ENCODE measurements at places on chromosomes 13 and 19.
A peak's percentile ranks its signal among the peaks of the same experiment; 100 is the strongest.

- no peak for DNase-seq
These were observed 2.8 kb downstream of the ZIC5 start for GRCh38 chr13:99968521-99969452.

- no peak for DNase-seq
These were observed 159.5 kb upstream of the SOX1 start for GRCh38 chr13:111907341-111907880.

- no peak for DNase-seq
These were observed 135.5 kb downstream of the ZAR1L start for GRCh38 chr13:32179708-32180107.

DNA sequence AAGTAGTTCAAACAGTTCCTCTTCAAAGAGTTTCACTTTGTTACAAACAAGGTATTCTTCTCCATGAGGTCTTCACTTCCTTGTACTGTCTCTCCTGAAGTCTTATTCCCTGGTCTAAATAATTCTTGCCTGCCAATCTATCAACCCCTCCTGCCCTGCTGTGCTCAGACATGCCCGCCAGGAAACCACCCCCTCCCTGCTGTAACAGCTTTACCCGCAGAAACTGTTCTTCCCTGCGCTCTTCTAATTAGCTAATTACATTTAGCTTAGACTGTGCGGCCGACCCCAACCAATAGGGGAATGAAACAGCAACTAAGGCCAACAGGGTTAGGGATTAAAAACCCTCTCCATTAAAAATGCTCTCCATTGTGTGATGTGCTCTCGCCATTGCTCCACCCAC, 46.7 kb downstream of the ZNF846 start:
- peak; percentile 55 for DNase-seq

DNA sequence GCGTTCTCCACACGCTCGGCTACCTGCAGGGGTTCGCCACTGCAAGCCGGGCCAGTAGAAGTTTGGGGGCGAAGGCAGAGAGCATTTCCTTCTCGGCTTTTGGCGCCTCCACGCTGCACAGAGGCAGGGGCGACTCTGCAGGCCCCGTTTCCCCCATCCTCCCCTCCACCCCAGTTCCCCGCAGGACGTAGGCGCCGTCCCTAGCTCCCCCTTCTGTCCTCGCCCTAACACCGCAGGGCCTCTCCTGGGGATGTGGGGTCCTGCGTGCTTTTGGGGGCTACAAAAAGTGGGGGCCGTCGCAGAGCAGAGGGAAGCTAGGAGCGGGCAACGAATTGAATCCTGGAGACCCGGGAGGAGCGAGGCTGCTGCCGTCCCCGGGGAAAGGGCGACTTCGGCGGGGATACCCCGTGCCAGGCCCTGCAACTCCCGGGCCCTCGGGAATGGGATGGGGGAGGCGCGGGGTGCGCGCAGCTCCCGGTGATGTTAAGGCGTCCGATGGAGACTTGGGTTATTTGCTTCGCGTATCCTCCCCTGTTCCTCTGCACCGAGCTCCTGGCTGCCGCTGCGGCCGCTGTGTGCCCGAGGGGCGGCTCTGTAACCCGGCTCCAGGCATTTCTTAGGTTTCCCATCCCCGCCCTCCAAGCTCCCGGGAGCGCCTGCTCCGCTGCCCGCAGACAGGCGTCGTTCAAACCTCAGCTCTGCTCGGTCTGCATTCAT, 255.9 kb upstream of the SOX21 start:
- DNase-seq = no peak

DNA sequence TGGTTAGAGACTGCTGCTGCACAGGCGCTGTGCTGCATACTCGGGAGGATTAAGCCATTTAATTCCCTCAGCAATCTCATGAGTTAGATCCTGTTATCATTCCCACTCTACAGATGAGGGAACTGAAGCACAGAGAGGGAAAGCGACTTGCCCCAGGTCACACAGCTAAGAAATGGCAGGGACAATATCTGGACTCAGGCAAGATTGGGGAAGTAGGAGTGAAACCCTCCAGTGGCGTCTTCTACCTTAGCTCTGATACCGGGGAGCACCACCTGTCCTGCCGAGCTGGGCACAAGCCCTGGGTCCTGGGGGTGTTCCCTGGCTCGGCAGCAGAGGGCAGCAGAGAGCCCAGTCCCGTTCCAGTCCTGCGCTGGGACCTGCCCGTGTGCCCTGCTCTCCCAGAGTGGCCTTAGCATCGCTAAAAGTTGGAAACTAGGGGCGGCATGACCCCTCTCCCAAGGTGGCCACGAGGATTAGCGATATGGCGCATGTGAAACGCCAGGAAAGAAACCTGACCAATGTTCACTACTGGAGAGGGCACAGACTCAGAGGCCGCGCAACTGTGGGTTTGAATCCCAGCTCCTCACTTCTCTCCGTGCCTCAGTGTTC, 20.5 kb downstream of the CYTH2 start:
- peak; percentile 55 for DNase-seq

DNA sequence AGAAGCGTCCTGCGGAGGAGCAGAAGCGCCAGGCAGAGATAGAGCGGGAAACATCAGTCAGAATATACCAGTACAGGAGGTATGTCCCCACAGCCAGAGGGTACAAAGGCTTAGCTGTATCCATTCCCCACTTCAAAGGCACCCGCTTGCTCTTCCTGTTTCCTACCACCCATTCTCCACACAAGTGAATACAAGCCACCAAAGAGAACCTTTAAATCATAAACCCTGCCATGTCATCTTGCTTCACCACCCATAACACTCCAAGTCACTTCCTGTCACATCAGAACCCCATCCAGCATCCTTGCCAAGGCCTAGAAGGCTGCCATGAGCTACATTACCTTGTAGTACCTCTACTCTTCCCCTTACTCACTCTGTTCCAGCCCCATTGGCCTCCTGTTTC, 205.8 kb downstream of the LMO7 start:
- no peak for DNase-seq

GRCh38 chr19:18044825-18045304, 36.9 kb downstream of the ARRDC2 start:
- DNase-seq = peak; percentile 34

DNA sequence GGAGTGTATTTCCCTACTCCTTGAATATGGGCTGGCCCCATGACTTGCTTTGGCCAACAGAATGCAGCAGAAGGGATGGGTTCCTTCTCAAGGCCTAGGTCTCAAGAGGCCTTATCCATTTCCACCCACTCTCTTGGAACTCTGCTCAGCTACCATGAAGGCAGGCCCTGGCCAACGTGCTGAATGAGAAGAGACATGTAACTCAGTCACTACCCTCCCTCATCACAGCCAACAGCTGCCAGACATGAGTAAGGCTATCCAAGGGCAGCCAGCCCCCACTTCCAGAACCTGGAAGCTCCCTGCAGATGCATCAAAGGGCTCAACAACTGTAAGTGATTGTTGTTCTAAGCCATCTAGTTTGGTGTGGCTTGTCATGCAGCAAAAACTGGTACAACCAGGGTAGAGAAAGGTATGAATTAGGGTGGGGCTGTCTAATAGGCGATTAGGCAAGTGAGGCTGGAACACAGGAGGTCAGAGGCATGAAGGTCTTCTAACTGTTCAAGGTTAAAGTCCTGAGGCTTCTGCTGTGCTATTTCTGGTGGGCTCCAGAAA, 1.4 kb upstream of the RASL11A start:
- no peak for DNase-seq

- DNase-seq = no peak
These were observed 1.1 kb downstream of the METTL21C start for GRCh38 chr13:102693776-102694175.

DNA sequence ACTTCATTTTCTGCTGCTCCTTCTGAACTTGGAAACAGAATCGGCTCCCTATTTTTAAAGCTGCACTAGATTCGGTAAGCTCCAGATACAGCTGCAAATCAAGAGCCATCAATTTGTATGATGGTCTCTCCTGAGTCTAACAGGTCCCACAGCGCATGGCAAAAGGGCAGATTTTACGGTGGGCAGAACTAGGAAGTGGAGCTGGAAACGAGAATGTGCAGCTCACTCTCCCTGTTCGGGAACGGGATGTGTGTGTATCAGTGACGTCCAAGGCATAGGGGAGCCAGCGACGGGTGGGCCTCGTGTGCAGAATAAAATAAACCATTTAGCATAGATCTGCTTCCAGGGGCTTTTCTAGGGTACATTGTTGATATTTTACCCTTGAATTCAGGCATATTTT, 74.2 kb downstream of the COL4A1 start:
- DNase-seq = no peak

- DNase-seq = no peak
These were observed 63.1 kb downstream of the COG3 start for GRCh38 chr13:45527699-45528462.

- DNase-seq = no peak
These were observed 38.4 kb upstream of the TCF3 start for GRCh38 chr19:1690699-1691307.

DNA sequence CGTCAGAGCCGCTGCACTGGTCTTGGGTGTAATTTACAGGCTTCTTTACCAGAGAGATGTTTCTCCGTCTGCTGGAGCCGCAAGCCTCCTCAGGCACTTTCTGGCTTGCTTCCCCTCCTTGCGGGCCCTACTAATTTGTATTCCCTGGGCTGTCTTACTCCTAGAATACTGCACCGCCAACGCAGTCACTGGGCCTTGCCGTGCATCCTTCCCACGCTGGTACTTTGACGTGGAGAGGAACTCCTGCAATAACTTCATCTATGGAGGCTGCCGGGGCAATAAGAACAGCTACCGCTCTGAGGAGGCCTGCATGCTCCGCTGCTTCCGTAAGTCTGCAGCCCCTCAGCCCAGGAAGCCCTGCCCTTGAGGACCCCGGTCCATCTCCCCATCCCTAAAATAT, 14.1 kb upstream of the C19orf33 start:
- no peak for DNase-seq

DNA sequence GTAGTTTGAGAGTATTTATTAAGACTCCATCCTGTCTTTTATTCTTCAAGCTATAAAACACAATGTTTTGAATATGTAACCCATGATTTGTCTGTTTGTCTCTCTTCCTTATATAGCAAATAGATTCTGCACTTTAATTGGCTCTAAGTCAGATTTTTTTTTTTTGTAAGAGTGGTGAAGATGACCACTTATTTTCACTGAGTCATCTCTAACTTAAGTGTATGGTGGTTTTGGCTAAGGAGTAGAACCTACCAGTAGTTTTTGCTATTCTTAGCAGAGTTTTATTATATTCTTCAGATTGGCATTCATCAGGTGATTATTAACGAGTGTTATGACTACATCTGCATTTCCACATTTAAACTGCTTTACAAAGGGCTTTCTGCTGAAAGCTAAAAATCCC, 194.7 kb downstream of the LMO7 start:
- DNase-seq = no peak

DNA sequence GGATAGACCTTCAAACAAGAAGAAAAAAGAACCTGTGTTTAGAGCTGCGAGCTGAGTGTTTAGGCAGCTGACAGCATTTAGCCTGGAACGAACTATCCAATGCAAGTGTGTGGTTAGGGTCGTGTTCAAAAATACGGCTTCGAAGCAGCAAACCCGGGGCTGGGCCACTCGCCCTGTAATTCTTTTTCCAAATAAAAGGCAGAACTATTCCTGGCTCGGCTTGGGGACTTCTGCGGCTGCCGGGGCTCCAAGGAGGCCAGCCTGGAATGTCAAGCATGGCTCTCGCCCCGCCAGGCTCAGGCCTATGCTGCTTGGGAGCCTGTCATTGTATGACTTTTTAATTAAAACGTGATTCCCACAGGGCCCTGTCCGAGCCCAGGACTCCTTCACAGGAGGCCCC, 51.7 kb upstream of the KLF2 start:
- no peak for DNase-seq

GRCh38 chr13:25175431-25175830, 3.3 kb upstream of the AMER2 start:
- DNase-seq = no peak

DNA sequence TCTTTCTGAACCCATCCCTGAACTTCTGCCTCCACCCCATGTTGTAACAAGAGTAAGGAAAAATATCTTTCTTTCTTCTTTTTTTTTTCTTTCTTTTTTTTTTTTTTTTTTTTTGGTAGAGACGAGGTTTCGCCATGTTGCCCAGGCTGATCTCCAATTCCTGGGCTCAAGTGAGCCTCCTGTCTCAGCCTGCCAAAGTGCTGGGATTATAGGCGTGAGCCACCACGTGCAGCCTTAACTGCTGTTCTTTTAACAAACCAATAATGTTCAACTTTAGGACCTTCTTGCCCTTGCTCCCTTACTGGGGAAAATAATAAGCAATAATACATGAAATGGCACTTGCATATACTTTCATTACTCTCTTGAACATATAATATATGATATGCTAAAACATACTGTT, 19.6 kb downstream of the GPR183 start:
- DNase-seq = no peak

GRCh38 chr13:27619093-27619727, 1.1 kb downstream of the LNX2 start:
- no peak for DNase-seq

DNA sequence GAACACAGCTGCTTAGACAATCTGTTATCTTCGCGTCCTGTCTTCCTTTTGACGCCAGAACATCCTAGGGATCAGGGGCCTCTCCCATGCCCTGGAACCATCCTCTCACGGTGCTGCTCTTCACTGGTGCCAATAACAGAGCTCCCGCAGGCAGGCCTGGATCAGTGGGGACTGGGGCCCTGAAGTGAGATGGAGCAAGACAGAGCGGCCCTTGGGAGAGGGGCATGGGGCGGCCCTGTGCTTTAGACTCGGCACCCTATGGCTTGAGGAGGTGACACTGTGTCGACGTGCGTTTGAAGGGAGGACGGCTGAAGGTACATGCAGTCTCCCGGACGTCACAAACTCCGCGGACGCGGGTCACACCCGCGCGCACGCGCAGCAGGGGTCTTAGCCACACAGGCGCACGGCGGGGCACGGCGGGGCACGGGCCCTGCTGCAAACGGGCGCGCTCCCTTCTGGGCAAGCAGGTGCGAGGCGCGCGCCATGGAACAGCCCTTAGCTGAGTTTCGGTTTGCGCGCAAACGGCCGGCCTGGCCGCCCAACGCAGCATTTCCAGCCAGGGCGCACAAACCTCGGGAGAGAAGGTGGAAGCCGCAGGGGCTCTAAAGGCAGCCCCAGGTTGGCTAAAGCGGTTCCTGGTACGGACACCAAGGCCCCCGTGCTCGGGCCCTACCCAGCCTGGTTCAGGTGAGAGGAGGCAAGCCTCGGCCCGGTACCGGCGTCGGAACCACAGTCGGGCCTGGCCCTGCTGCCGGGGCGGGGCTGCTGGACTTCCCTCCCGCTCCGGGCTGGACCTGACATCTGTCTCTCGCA, 16.5 kb upstream of the RNF17 start:
- DNase-seq = no peak

GRCh38 chr19:50393589-50393988, 9.4 kb downstream of the POLD1 start:
- no peak for DNase-seq

DNA sequence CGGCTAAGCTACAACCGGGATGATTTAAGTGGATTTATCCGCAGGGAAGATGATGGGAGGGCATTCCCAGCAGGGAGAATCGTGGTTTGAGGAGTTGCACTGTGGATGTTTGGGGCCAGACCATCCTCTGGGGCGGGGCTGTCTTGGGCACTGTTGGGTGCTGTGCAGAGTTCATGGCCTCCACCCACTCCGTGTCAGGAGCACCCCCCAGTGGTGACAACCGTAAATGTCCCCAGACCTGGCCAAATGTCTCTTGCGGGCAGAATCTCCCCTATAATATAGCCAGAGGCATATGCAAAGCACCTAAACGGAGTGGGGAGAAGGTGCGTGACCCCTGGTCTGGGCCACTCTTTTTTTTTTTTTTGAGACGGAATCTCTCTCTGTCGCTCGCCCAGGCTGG, 40.2 kb downstream of the SMIM24 start:
- peak; percentile 6 for DNase-seq

All from KG1 (cell line).